ENCODE measurements at places on chromosomes 7 and 10.

DNA sequence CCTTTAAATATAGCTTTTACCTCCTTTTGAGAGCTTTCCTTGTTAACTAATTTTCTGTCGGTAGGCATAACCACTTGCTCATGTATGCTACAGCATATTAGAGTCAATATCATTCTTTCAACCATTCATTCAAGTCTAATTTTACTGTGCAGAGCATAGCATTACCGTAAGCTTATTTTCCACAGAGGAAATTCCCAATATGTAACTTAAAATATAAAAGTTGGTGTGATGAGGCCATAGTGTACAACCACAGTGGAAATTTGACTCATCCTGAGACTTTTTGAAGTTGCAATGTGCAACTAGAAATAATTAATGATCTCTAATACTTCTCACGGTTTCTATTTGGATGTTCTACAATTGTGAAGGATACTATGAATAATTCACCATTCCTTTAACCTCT, 80.6 kb upstream of the KLF6 start:
- DNase-seq, result no peak

GRCh38 chr7:28176174-28176573, 4.4 kb downstream of the JAZF1 start:
- no peak for DNase-seq

DNA sequence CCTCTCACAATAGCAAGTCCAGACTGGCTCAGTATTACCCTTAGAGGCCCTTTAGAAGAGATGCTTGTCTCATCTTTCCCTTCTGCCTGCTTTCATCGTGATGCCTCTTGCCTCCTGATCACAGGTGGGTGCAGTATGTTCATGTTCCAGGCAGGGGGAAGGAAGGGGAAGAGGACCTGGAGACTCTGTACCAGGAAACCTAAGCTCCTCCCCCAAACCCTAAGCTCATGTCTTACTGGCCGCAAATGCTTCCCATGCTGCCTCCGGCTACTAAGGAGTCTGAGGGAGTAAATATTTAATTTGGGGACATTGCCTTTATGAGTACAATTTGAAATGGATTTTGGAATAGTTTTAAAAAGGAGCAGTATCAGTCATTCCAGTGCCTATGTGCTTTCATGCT, 192.6 kb downstream of the CDCA7L start:
- DNase-seq, result no peak

- no peak for DNase-seq
Observed at GRCh38 chr7:110894111-110894510, 196.8 kb upstream of the LRRN3 start.

- DNase-seq, result no peak
Observed at GRCh38 chr10:4434516-4435071, 391.4 kb upstream of the AKR1E2 start.

DNA sequence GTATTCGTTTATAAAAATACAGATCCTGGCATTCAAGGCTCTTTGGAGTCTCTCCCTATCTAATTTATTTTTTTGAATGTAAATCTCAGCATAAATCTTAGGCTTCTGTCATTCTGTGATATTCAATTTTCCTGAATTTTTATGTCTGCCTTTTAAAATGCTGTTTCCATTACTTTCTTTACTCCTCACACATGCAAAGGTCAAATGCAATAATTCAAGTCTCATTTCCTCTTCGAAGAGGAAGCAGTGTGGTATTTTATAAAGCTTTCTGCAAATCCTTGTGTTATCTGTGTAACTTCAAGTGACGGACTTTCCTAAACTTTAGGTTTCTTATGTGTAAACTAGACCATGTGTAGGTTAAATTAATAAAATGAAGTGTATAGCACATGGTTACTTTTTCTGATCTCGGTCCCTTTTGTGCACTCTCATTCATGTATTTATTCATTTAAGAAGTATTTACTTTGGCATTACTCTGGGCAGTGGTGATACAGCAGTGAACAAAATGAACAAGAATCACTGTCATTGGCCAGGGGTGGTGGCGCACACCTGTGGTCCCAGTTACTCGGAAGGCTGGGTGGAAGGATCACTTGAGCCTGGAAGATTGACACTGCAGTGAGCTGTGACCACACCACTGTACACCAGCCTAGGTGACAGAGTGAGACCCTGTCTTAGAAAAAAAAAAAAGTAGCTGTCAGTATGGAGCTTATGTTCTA, 332.2 kb downstream of the EXOC4 start:
- no peak for DNase-seq

Data from stimulated activated CD4-positive, alpha-beta T cell treated with anti-CD3 and anti-CD28 coated beads, Interleukin-15, amount 100 ng/mL, for 48 hours (primary cell).